Activated CD4-positive, alpha-beta T cell treated with anti-CD3 and anti-CD28 coated beads for 36 hours (primary cell): ENCODE measurements at places on chromosomes 6 and 20. TPM values are rescaled to one million over a fixed set of nuclear protein-coding genes. Genes with fewer than 3 reads are reported as not detected.

Gene CRISP2
- not detected for total RNA-seq

Gene KHDRBS2
- not detected for total RNA-seq

Gene THBD
- total RNA-seq: not detected

Gene PKIB
- total RNA-seq: 3.1 TPM

Gene TLDC2
- total RNA-seq: not detected

Gene CCR6
- total RNA-seq: 3.4 TPM

Gene CD109
- total RNA-seq: 15.8 TPM
